ENCODE measurements at places on chromosomes 2 and 18.

DNA sequence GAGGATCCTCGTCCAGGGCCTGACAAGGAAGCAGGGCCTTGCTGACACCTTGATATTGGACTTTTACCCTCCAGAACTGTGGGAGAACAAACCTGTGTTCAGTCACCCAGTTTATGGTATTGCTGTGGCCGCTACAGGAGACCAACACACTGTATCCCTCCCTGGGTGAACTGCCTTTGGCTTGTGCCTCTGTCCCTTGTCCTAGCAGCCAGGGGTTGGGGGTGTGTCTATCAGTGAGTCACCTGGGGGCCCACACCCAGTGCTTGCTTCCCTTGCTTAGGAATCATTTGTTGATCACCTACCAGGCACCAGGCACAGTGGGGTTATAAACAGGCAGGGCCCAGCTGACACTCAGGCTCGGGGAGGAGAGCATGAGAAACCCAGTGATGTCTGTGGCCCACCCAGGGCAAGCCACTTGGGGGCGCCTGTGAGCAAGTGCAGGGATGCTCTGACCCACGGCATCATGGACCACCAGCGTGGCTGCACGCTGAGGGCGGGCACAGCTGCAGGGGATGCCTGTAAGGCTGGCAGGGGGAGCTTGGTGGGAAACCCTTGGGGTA is 17.1 kb downstream of the TMEM185B start:
- no peak for DNase-seq

DNA sequence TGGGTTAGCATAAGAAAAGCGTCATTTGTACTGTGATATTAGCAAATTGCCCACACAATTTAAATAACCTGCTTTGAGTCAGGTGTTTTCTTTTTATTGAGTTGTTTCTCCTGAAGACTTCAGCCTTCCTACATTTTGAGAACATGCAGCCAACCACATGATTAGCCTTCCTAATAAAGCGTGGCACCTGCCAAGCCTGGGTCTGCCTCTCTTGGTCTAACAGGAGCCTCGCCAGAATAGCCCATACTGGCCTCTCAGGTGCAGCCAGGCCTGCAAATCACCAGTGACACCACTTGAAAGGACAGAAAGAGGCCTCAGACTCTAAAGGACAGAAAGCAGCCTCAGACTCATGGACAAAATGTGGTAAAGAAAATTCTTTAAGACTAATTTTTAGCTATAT is 653.8 kb downstream of the BCL11A start:
- DNase-seq, result no peak

- no peak for DNase-seq
Measured at GRCh38 chr2:171320731-171321130, 113.1 kb downstream of the METTL8 start.

GRCh38 chr18:45619062-45619825 is 4.0 kb downstream of the SLC14A2 start:
- DNase-seq, result no peak

GRCh38 chr18:66211749-66212148 is 392.1 kb downstream of the CDH19 start:
- no peak for DNase-seq

DNA sequence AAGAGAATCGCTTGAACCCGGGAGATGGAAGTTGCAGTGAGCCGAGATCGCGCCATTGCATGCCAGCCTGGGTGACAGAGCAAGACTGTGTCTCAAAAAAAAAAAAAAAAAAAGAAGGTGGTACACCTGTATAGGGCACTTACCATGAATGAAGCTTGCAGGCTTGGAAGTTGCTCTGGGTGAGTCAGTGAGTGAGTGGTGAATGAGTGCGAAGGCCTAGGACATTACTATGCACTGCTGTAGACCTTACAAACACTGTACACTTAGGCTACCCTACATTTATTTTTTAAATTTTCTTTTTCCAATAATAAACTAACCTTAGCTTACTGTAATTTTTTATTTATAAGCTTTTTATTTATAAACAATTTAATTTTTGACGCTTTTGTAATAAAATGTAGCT is 78.4 kb upstream of the ATG16L1 start:
- DNase-seq, result no peak

DNA sequence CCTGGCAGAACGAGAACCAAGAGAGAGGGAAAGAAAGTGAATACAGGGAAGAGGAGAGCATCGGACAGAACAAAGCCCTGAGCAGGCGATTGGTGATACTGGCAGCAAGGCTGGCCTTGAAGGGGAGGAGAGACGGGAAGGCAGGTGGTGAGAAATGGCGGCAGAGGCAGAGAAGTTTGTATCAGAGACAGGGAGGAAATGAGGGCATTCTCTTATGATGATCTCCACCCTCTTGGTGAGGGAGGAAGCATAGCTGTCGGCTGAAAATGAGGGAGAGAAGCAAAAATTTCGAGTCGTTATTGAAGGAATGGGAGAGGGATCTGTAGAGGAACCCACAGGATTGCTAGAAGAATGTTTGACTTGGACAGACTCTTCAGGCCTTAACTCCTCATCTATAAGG is 80.6 kb downstream of the CLIP4 start:
- no peak for DNase-seq

All from right lung (tissue), 10 donors.